ENCODE measurements at places on chromosomes 13 and 19.

DNA sequence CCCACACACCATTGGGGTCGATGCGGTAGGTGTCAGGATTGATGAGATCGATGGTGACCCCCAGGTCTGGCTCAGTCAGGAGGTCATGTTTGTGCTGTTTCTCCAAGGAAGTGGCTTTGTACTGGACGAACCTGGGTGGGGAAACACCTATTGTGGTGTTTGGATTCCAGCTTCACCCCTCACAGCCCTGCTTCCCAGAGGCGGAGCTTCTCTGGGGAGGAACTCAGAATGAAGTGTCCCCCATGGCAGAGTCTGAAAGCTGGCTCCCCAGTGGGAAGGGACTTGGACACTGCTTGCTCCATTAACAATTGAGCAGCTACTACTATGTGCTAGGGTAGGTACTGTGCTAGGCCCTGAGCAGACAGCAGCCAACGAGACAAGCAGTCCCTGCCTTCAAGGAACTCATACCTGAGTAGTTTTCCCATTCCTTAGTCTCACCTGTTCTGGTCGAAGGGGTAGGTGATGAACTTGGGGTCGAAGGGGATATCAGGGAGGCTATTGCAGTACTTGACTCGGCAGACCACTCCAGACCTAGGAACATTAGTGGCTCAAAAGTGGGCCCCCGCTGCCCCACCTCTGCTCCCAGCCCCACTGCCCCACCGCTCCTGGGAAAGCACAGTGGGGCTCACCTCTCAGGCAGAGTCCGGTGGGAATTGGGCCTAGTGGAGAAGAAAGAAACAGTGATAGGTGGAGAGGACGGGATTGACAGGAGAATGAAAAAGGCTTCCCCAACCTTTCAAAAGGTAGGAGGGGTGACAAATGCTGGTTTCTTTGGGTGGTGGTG lies 1.1 kb downstream of the PAF1 start:
- DNase-seq, result no peak

DNA sequence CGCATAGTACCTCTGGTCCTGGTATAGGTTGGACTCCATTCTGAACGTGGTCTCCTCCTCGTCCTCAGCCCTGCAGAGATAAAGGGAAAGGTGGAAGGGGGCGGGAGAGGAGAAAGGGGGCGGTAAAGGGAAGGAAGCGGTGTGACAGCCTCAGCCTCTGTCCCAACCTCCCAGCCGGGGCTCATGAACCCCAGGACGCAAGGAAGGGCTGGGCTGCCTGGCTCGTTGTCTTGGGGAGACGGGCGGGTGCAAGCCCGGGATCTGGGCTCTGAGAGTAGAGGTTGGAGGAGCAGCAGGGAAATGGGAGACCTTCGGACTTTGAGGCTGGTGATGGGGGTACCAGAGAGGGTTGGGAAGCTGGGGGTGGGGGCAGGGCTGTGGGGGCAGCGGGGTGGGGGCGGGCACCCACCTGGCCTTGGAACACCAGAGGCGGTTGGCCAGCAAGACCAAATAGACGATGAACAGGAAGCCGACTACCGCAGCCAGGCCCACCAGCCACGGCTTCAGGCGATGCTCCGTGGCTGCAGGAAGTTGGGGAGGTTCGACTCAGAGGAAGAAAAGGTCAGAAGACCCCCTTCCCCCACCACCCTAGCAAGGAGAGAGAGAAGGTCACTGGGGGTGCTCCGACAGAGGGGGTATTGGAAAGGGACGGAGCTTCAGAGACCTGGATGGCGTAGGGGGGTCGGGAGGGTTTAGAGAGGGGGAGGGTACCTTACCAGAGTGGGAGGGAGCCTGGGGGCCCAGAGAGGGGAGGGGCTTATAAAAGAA lies 1.7 kb downstream of the SMIM24 start:
- DNase-seq, result no peak

DNA sequence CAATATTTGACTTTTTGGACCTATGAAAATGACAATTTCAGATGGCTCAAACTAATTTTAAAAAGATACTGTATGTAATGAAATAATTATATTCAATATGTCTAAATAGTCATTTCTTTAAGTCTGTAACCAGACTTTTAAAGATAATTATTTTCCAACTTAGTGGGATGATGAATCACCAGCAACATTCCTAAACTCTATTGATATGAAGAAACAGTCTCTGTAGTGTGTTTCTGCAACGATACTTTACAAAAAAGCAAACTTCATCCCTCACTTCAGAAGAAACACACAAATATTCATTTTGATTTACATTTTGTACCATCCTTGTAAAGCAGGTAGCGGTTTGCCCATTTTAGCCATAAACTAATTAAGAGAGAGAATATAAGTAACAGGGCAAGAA lies 417.4 kb downstream of the EFNB2 start:
- peak; percentile 49 for DNase-seq

- no peak for DNase-seq
These were observed 3.0 kb upstream of the SLC6A16 start for GRCh38 chr19:49327878-49328544.

DNA sequence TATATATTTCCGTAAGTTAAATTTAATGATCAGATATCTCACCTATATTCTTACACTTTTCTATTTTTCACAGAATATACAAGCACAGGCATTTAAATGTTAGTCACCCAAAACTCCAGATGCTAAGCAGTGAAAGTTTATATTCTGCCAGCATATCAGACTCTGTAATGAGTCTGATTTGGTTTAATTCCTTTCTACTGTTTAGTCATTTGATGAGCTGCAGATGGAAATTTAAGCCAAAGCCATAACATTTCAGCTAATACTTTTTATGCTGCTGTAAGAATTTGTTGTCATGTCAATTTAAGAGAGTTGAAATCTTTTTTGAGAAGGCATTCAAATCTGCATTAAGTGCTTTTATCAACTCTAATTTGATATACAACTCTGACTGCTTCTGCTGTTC lies 8.0 kb downstream of the FRY start:
- no peak for DNase-seq

GRCh38 chr19:18274781-18275356 lies 617 bp upstream of the IQCN start:
- DNase-seq, result peak; percentile 78

DNA sequence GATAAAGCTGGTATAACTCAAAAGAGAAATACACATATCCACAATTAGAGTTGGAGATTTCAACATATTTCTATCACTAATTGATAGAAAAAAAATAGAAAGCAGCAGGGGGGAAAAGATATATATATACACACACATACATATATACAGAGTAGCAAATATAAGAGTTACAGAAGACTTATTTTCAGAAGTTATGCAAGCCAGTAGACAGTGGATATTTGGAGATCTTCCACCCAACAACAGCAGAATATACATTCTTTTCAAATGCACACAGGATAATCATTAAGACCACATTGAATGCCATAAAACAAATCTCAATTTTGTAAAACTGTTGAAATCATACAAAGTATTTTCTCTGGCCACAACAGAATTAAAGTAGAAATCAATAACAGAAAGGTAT lies 192.8 kb downstream of the LACC1 start:
- DNase-seq, result no peak

DNA sequence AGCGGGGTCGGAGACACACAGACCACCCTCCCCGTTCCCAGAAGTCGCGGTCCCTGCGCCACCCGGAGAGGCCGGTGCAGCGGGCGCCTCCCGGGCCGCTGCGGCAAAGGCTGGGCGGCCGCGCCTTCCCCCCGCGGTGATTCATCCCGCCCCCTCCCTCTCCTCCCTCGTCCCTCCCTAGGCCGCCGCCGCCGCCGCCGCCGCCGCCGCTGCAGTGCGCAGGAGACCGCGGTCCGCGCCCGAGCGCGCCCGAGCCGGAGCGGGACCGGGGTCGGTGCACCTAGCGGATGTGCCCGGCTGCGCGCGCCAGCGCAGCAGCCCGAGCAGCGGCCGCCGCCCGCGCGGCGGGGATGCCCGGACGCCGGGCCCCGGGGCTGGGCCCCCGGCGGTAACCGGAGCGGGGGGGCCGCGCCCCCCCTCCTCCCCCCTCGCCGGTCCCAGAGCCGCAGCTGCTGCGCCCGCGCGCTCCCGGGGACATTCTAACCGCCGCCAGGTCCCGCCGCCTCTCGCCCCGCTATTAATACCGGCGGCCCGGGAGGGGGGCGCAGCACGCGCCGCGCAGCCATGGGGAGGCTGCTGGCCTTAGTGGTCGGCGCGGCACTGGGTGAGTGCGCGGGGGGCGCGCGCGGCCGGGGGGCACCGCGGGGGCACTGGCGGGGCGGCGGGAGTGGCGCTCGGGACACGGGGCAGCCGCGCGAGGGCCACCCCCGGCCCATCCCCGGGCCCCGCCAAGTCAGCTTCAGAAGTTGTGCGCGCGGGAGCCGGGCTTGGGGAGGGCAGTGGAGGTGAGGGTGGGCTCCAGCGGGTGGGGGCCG lies at the start of gene SCN1B:
Gene SCN1B (plus strand): TSS at position 214 of the 815 bp plus-strand sequence. CDS start 351 bp downstream, at position 565.
- DNase-seq, result peak; percentile 33

DNA sequence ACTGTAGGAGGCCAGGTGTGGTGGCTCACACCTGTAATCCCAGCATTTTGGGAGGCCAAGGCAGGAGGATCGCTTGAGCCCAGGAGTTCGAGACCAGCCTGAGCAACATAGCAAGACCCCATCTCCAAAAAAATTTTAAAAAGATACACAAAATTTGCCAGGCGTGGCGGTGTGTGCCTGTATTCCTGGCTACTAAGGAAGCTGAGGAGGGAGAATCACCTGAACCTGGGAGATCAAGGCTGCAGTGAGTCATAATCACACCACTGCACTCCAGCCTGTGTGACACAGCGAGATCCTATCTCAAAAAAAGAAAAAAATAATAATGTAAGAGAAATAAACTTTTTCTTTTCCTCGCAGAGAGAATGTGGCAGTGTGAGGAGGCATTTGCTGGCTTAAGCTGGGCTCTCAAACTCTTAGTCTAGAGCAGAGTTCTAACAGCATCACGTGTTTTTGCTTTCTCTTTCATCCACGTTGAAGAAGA lies 21.1 kb downstream of the FAM187B start:
- no peak for DNase-seq

DNA sequence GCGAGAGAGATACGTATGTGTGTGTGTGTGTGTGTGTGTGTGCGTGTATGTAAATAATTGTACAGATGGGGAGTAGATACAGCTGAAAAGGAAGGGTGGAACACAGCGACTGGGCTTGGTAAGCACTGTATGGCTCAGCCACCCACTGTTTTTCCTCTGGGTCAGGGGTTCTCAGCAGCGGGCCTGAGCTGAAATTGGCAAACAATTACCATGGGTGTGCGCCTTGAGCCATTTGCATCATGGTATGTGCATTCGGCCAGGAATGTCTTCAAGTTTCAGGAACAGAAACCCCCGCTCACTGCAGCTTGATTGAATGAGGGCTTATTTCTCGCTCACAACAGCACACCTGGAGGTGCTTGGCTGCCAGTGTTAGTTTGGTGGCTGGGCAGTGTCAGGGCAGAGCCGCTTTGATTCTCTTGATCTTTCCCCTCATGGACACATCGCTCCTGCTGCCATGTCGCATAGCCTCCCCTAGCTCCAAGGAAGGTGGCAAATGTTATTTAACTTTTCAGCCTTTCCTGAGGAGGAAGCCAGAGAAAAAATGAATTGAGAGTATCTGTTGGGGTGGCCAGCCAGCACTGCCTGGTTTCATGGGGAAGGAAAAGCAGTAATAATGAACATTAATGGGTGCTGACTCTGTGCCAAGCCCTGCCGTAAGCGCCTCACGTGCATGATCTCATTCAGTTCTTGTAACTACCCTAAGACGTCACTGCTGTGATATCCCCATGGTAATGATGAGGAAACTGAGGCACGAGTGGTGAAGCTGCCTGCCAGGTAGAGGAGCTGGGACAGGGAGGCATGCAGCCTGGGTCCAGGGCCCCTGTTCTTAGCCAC lies 126.9 kb downstream of the SIPA1L3 start:
- DNase-seq, result peak; percentile 77

DNA sequence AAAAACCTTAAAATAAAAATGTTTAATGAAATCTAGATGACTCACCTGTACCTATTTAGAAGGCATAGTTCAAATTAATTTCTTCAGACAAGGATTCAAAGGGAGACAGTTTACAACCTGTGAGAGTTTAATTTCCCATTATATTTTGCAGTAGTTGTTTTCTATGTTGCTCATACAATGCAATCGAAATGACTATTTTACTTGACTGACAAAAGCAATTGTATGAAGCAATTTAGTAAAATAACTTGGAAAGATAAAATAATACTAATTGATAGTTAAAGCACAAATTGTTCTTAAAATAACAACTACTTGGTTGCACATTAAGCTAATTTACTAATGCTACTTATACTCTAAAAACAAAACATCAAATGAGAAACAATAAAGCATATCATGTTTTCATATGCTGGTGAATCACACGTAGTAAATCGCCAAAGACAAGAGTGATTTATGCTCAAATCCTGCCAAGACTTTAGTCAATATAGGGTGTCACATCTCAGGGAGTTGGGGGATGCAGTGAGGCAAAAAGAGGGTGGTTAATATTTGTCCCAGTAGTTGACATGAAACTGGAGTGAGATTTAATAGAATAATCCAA lies 6.4 kb downstream of the DACH1 start:
- no peak for DNase-seq

DNA sequence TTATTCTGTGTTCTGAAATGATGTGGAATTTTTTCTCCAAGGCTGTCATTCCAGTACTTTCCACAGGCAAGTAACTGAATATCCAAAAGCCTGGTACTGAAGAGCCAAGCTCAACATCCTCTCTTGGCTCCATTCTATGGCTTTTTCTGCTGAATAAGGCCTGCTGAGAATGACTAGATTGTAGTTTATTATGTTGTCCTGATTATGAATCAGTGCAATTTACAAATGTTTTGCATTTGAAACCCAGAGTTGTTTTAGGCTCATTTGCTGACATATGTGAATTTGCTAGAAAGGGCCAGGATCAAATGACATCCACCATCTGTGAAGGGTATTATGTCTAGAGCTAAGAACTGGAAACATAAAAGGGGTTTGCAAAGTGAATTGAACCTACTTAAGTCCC lies 596.6 kb downstream of the KCTD12 start:
- DNase-seq, result no peak

- DNase-seq, result no peak
These were observed 521.5 kb upstream of the HTR2A start for GRCh38 chr13:47418206-47418920.

DNA sequence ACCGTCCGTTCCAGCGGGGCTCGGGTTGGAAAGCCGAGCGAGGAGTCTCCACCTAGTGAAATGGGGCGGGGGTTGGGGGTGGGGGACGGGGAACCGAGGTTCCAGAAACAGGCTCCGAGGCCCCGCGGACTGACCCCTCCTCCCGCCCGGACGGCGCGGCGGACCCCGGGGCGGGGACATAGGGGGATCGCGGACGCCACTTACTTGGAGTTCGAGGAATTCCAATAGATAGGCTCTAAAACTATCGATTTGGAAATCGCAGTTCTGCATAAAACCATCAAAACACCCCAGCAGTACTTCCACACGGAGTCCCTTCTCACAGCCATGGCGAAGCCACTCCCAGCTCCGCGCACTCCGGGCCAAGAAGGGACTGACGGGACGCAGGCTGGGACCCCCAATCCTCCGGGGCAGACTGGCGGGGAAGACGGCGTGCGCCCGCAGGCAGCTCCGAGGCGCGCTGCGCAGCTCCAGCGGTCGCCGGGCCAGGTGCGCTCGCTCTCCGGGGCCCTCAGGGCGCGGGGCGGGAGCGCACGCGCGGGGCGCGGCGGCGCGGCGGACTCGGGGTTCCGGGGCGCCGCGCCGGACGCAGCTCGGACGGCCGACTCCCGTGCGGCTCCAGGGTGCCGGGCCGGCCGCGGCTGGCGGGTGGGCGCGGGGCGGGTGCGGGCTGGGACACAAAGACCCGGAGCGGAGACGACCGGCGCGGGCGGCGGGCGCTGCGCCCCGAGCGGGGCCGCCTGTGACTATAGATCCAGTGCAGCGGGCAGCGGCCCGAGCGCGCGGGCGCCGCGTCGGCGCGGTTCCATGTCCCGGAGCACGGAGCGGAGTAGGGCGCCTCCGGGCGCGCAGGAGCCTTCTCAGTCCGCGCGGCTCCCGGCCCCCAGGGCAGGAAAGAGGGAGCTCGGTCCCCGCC lies 567 bp downstream of the EFNB2 start:
- peak; percentile 35 for DNase-seq

GRCh38 chr13:47454986-47455385 lies 546.1 kb downstream of the SUCLA2 start:
- DNase-seq, result peak; percentile 21
